ENCODE measurements at places on chromosomes 7 and 10. TPM values are rescaled to one million over a fixed set of nuclear protein-coding genes. Genes with fewer than 3 reads are reported as not detected.

Gene CARD11
- polyA plus RNA-seq, result 4.7 TPM

Gene CRYGN
- 0.56 TPM for polyA plus RNA-seq

Gene ZFAND2A
- 54.1 TPM for polyA plus RNA-seq

Gene HERPUD2
- 24.7 TPM for polyA plus RNA-seq

Data from adrenal gland (tissue), 19 donors.